Spleen (tissue), 13 donors: ENCODE measurements at places on chromosomes 13 and 19. TPM values are rescaled to one million over a fixed set of nuclear protein-coding genes. Genes with fewer than 3 reads are reported as not detected.

DNA sequence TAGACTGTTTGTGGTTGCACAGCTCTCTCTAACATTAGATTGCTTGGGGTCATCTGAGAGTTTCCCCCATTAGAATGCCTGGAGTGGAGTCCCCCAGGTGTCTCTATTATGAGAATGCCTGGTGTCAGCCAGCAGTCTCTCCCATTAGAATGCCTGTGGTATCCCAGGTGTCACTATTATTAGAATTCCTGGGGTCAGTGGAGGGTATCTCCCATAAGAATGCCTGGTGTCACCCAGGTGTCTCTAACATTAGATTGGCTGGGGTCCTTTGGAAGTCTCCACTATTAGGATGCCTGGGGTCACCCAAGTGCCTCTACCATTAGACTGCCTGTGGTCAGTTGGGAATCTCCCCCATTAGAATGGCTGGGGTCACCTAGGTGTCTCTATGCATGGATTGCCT, 1495.1 kb downstream of the UQCRFS1 start:
- H3K4me3 ChIP-seq = no peak overlapping the region
- no peaks in the 10 kb centered on the region for H3K27me3 ChIP-seq
- no peaks in the 10 kb centered on the region for H3K4me1 ChIP-seq
- no peak overlapping the region for H3K27ac ChIP-seq
- no peak for DNase-seq
- H3K36me3 ChIP-seq = no peaks in the 10 kb centered on the region

- H3K36me3 ChIP-seq = no peaks in the 10 kb centered on the region
- peaks cover 28% of the 10 kb centered on the region for H3K4me1 ChIP-seq
- no peak overlapping the region for H3K27ac ChIP-seq
- no peak overlapping the region for H3K4me3 ChIP-seq
- no peaks in the 10 kb centered on the region for H3K27me3 ChIP-seq
- no peak for DNase-seq
Measured at GRCh38 chr13:28324181-28324789, 170.6 kb downstream of the FLT1 start.

- no peaks in the 10 kb centered on the region for H3K27me3 ChIP-seq
- no peak for DNase-seq
- H3K36me3 ChIP-seq = no peaks in the 10 kb centered on the region
- no peak overlapping the region for H3K4me3 ChIP-seq
- H3K4me1 ChIP-seq = no peaks in the 10 kb centered on the region
Measured at GRCh38 chr13:113144255-113144629, 14.2 kb upstream of the PROZ start.

DNA sequence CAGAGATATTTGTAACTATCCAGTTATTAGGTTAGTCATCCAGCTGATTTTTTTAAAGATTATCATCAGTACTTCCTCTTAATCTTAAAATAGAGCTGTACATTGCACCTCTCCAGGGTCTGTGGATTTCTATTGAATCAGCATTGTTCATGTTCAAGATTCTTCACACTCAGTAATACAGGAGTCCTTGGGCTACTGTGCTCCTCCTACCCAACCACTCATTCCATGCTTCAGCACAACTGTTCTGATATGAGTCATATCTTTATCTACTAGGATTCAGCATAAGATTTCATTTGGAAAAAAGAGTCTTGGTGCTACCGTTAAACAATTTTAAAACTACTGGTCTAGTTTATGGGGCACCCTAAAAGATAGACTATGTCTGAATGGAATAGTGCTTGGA, 357.8 kb downstream of the DCT start:
- no peak overlapping the region for H3K4me3 ChIP-seq
- DNase-seq = no peak
- no peaks in the 10 kb centered on the region for H3K4me1 ChIP-seq
- H3K27ac ChIP-seq = no peak overlapping the region
- H3K27me3 ChIP-seq = no peaks in the 10 kb centered on the region
- no peaks in the 10 kb centered on the region for H3K36me3 ChIP-seq

DNA sequence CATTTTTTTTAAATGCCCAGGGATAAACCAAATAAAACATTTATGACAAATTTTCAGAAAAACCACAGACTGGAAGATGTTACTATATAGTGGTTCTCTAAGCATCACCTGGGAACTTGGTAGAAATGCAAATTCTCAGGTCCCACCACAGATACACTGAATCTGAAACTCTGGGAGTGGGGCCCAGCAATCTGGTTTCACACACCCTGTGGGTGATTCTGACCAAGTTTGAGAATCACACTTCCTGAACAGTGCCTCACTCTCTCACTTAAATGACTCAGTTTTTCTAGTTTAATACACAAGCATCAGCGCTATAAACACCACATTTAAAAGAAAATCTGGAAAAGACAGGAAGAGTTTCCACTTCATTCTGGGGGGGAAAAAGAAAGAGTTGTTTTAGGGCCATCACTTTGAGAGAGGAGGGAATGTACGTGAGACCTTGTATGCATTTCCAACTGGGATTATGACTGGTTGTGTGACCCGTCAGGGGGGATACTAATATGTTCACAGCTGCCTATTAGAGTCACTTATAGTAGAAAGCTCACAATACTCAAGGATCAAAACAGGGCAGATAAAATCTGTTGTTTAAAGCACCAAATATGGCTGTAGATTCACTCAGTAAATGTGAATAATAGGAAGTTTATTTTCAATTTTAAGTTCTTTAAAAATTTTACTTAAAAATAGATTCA, 567.7 kb downstream of the GPC6 start:
- H3K27me3 ChIP-seq = no peaks in the 10 kb centered on the region
- H3K36me3 ChIP-seq = no peaks in the 10 kb centered on the region
- no peak overlapping the region for H3K27ac ChIP-seq
- no peaks in the 10 kb centered on the region for H3K4me1 ChIP-seq
- no peak for DNase-seq
- H3K4me3 ChIP-seq = no peak overlapping the region

GRCh38 chr13:65881561-65882155, 1348.5 kb downstream of the PCDH9 start:
- no peak overlapping the region for H3K4me3 ChIP-seq
- DNase-seq = no peak
- no peaks in the 10 kb centered on the region for H3K36me3 ChIP-seq
- H3K27ac ChIP-seq = no peak overlapping the region

GRCh38 chr13:42394711-42395085, 122.7 kb downstream of the AKAP11 start:
- peak overlapping the region; percentile 51 for H3K27ac ChIP-seq
- no peak for DNase-seq
- H3K4me3 ChIP-seq = no peak overlapping the region
- H3K27me3 ChIP-seq = no peaks in the 10 kb centered on the region

- peak; percentile 88 for DNase-seq
- H3K4me1 ChIP-seq = peaks cover 10% of the 10 kb centered on the region
- H3K4me3 ChIP-seq = peak overlapping the region; percentile 68
Measured at GRCh38 chr19:37251308-37252229, 33.6 kb downstream of the ZNF383 start.

DNA sequence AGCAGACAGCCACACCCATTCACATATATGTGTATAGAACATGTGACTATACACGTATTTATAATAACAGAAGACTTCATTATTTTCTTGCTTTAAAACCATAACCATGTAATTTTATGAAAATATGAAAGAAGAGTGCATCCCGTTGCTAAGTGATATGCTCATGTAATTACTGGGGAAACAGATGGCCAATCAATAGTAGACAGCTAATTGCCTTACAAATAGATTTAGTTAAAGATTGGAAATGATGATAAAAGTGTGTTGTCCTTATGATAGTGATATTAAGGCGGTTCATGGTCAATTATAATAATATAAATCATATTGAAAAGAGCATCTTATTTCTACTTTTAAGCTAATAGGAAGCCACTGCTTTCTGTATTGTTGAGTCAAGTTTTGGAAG, 95.9 kb downstream of the RFC3 start:
- no peaks in the 10 kb centered on the region for H3K4me1 ChIP-seq
- no peak for DNase-seq
- H3K36me3 ChIP-seq = no peaks in the 10 kb centered on the region
- H3K27me3 ChIP-seq = no peaks in the 10 kb centered on the region

- H3K27ac ChIP-seq = no peak overlapping the region
- H3K4me3 ChIP-seq = no peak overlapping the region
- DNase-seq = no peak
- no peaks in the 10 kb centered on the region for H3K36me3 ChIP-seq
- no peaks in the 10 kb centered on the region for H3K4me1 ChIP-seq
Measured at GRCh38 chr13:76825430-76825829, 60.8 kb downstream of the KCTD12 start.

- H3K27me3 ChIP-seq = no peaks in the 10 kb centered on the region
- peaks cover 24% of the 10 kb centered on the region for H3K4me1 ChIP-seq
- no peak for DNase-seq
- no peaks in the 10 kb centered on the region for H3K36me3 ChIP-seq
- no peak overlapping the region for H3K4me3 ChIP-seq
Measured at GRCh38 chr13:97460004-97460775, 26.2 kb downstream of the RAP2A start.

- no peaks in the 10 kb centered on the region for H3K27me3 ChIP-seq
- no peak for DNase-seq
- H3K27ac ChIP-seq = no peak overlapping the region
- H3K4me1 ChIP-seq = peaks cover 8% of the 10 kb centered on the region
- no peak overlapping the region for H3K4me3 ChIP-seq
- H3K36me3 ChIP-seq = no peaks in the 10 kb centered on the region
Measured at GRCh38 chr13:48526286-48526685, 6.6 kb downstream of the RCBTB2 start.

- no peak overlapping the region for H3K27ac ChIP-seq
- no peak overlapping the region for H3K4me3 ChIP-seq
- H3K4me1 ChIP-seq = no peaks in the 10 kb centered on the region
- no peaks in the 10 kb centered on the region for H3K27me3 ChIP-seq
- H3K36me3 ChIP-seq = peaks cover 5% of the 10 kb centered on the region
Measured at GRCh38 chr13:20658451-20659040, 45.0 kb upstream of the IL17D start.

DNA sequence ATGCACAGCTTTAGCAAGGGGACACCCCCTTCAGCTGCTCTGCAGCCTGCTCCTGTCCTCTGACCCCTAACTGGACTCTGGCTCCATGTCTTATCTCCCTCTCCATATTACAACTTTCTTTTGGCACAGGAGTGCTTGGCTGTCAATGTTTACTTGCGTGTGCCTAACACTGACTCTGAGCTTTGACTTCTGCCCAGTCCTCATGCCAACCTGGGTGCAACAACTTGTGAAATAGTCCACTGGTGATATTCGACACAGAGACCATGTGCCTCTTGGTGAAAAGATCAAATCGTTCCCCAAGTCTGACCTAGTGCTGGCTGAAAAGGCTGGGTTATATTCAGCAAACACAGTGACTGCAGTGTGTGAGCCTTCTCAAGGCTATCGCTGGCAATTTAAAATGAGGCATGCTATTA, 34.1 kb upstream of the KLF12 start:
- DNase-seq = no peak
- no peaks in the 10 kb centered on the region for H3K27me3 ChIP-seq
- no peaks in the 10 kb centered on the region for H3K4me1 ChIP-seq
- no peak overlapping the region for H3K27ac ChIP-seq

DNA sequence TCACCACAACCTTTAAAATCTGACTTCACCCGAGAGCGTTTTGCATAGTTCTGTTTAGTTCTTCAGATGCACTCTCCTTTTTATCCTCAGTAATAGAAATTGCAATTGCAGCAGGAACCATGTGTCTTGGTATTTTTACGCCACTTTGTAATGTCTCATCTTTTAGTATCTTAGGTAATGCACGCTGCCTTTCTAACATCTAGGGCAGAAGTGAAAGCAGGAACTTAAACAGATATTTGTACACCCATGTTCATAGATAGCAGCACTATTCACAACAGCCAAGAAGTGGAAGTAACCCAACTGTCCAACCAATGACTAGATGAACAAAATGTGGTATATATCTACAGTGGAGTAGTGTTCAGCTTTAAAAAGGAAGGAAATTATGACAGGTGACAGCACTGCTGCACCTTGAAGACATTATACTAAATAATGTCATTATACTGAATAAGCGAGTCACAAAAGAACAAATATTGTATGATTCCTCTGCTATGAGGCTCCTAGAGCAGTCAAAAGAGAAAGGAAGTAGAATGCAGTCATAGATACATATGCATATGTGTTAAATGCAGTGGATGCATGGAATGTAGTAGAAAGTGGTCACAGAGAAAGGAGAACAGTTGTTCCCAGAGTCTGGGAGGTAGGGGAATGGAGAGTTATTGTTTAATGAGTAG, 105.9 kb upstream of the GJB6 start:
- H3K36me3 ChIP-seq = no peaks in the 10 kb centered on the region
- no peak overlapping the region for H3K4me3 ChIP-seq
- no peaks in the 10 kb centered on the region for H3K27me3 ChIP-seq
- DNase-seq = no peak
- H3K4me1 ChIP-seq = no peaks in the 10 kb centered on the region
- H3K27ac ChIP-seq = no peak overlapping the region

GRCh38 chr19:57110592-57111328, 9.0 kb upstream of the USP29 start:
- no peaks in the 10 kb centered on the region for H3K4me1 ChIP-seq
- H3K27ac ChIP-seq = no peak overlapping the region
- no peak overlapping the region for H3K4me3 ChIP-seq

GRCh38 chr19:3536429-3537100, 2.4 kb upstream of the TEKTIP1 start:
- H3K4me3 ChIP-seq = no peak overlapping the region
- H3K4me1 ChIP-seq = no peaks in the 10 kb centered on the region
- H3K27ac ChIP-seq = peak overlapping the region; percentile 33
- no peaks in the 10 kb centered on the region for H3K27me3 ChIP-seq

- no peaks in the 10 kb centered on the region for H3K4me1 ChIP-seq
- H3K27ac ChIP-seq = no peak overlapping the region
- no peaks in the 10 kb centered on the region for H3K36me3 ChIP-seq
- no peak for DNase-seq
- H3K27me3 ChIP-seq = no peaks in the 10 kb centered on the region
Measured at GRCh38 chr13:109719962-109720646, 66.3 kb downstream of the IRS2 start.

GRCh38 chr19:10286803-10287737, at the start of gene ICAM4:
Gene ICAM4, plus strand, starts transcription at chr19:10286955. Its CDS starts 58 bp downstream, at chr19:10287013.
- H3K4me3 ChIP-seq = peak within 1 kb of the TSS; percentile 4
- peaks cover 44% of the 10 kb centered on the region for H3K36me3 ChIP-seq
- peak; percentile 88 for DNase-seq
- peak within 1 kb of the TSS; percentile 56 for H3K27ac ChIP-seq

GRCh38 chr13:46184277-46184699, 2.3 kb upstream of the LCP1 start:
- H3K4me3 ChIP-seq = no peak overlapping the region
- peak; percentile 90 for DNase-seq
- peak overlapping the region; percentile 91 for H3K27ac ChIP-seq
- no peaks in the 10 kb centered on the region for H3K36me3 ChIP-seq
- H3K4me1 ChIP-seq = peaks cover 28% of the 10 kb centered on the region

GRCh38 chr13:93477238-93477637, 250.6 kb downstream of the GPC6 start:
- DNase-seq = no peak
- H3K4me1 ChIP-seq = no peaks in the 10 kb centered on the region
- no peaks in the 10 kb centered on the region for H3K36me3 ChIP-seq
- H3K27ac ChIP-seq = no peak overlapping the region
- H3K4me3 ChIP-seq = no peak overlapping the region

GRCh38 chr13:55255236-55255635, 1885.5 kb upstream of the PRR20A start:
- no peaks in the 10 kb centered on the region for H3K4me1 ChIP-seq
- DNase-seq = no peak
- no peaks in the 10 kb centered on the region for H3K27me3 ChIP-seq
- H3K4me3 ChIP-seq = no peak overlapping the region
- no peak overlapping the region for H3K27ac ChIP-seq

Gene ERF
- total RNA-seq = 65.4 TPM

Gene DENND1C
- total RNA-seq = 70.9 TPM

Gene ERCC2
- 13.3 TPM for total RNA-seq

Gene PEAK3
- total RNA-seq = 6.3 TPM

Gene LILRB4
- total RNA-seq = 38.5 TPM

Gene RAVER1
- 42.6 TPM for total RNA-seq

Gene GPR183
- total RNA-seq = 53.4 TPM

Gene TIMM50
- total RNA-seq = 31.7 TPM

Gene ZNF175
- 24.4 TPM for total RNA-seq

Gene QPCTL
- total RNA-seq = 10.7 TPM

Gene MISP
- total RNA-seq = not detected
